BE2C (cell line): ENCODE measurements at places on chromosomes 6 and 20.

DNA sequence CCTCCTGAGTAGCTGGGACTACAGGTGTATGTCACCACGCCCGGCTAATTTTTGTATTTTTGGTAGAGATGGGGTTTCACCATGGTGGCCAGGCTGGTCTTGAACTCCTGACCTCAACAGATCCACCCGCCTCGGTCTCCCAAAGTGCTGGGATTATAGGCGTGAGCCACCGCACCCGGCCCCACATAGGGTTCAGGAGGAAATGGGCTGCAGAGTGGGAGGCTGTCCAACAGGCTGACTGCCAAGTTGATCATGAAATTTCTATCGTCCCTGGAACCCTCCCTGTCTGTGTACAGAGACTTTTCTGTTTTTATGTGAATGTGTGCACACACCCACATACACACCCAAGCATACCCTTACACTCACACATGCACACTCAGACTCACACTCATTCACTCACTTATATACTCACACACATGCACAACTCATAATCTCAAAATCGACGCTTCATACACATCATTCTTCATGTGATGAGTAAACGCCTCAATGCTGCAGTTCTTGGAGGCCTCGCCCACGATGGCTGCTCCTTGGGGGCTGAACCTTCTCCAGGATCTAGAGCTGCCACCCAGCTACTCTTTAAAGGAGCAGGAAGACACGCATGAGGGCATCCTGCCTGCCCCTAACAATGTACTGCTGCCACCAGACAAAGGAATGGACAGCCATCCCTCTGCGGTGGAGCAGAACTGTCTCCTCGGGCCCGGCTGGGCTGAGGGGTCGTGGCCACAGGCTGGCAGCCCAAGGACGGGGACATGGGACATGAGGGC is 35.6 kb downstream of the SUN5 start:
- DNase-seq: no peak

- DNase-seq: no peak
These were observed 94.4 kb upstream of the NAA20 start for GRCh38 chr20:19922716-19923115.

DNA sequence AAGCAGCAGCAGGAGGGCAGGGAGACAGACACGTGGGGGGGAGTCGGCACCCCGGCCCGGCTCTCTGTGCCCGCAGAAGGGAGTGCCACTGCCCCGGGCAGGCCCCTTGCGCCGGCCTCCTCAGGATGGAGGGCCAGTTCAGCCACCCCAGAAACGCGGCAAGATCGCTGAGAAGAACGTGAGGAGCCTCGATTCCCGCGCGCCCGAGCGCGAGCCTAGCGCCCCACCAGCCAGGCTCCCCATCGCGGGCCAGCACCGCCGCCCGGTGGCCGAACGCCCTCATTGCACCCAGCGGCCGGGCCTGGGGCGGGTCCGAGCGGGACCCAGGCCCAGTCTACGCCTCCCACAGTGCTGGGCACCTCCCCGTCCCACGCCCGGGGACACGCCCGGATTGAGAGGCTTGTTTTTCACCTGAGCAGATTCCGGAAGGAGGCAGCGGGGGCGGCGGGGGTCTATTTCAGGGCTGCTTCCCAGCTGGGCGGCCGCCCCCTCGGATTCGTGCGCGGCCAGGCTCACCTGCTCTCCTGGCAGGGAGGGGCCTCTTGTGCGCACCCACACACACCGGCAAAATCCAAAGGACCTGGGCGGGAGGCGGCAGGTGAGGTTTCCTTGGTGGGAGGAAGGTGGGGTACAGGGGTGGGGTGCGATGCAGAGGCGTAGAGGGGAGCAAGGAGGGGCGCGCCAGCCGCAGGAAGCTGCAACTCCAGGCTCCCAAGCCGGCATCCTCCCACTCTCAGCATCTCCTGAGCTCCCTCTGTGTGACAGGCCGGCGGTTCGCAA is 9.0 kb upstream of the GRM4 start:
- DNase-seq: peak; percentile 80

GRCh38 chr20:25220021-25220730 is 24.7 kb downstream of the ENTPD6 start:
- peak; percentile 40 for DNase-seq

GRCh38 chr6:27433714-27434113 is 39.2 kb downstream of the ZNF184 start:
- DNase-seq: no peak

- no peak for DNase-seq
These were observed 26.2 kb downstream of the ZKSCAN8 start for GRCh38 chr6:28167926-28168325.

GRCh38 chr6:75290136-75290945 is 5.7 kb upstream of the TMEM30A start:
- DNase-seq: no peak

DNA sequence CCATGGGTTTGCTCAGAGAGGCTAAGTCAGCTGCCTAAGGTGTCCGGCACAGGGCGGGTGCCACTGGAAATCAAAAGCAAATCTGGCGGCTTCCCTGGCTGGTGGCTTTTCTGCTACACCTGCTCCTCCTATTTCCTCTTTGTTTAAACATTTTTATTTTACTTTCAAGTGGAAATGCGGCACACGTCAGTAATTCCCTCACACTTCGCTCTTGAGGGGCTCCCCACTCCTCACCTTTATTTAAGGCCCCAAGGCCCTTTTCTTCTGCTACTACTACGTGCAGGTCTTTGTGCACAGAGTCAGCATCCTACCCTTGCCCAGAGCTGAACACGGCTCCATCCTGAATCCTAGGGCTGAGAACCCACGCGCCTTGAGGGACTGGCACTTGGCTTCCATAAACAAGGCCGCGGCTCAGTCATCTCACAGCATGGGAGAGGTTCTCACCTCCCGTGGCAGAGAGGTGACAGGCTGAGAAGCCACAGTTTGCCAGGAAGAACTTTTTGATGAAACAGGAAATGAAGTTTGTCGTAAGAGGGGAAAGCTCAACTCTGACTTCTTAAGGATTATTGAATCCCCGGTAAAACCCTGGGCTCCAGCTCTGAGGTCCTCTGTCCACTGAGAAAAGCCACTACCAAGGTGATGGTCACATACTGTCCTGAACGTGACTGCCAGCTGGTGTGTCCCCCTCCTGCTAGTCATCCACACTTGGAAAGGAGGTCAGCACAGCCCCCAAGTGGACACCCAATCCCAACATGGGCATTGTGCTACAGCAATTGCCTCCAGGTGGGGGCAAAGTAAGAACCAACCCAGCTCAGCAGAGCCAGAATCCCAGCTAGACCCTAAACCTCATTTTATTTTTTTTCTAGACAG is 48.0 kb downstream of the NFATC2 start:
- DNase-seq: no peak

DNA sequence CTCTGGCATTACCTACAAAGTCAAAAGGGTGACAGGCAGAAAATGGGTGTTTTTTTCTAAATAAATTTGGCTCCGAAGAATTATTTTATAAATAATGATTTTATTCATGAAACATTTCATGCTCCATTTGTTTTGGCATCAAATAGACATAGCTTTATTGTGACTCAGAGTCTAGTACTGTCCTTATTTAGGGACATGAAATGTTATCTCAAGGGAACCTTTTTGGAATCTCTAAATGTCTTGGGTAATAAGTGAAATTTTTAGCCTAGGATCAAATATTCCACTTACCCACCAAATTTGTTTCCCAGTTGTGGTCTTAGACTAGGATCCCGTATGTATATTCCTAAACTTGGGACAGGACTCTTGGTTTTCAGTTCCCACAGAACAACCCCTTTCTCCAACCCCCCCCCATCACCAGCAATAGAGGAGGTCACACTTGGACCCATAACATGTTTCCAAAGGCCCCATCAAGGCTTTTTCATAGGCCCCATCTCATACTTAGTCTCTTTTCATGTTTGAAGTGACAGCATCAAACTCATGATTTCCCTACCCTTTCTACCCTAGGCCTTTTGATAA is 81.8 kb downstream of the JAG1 start:
- DNase-seq: no peak

GRCh38 chr6:87837876-87838275 is 135.8 kb upstream of the AKIRIN2 start:
- DNase-seq: no peak

DNA sequence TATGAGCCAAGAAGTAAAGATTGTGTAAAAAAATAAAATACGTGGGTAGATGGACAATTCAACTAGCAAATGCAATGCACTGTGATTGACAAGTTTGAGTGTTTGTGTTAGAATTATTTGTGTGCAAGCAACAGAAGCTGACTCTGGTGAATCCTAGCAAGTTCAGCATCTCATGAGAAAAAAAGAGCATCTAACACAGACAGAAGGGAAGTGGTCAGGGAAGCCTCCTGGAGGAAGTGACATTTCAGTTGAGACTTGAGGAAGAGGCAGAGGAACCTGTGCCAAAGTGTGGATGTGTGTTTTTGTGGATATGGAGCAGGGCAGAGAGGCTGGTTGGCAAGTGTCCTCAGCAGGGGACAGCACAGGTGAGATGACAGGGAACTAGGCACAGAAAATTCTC is 248.7 kb downstream of the ZNF217 start:
- no peak for DNase-seq

- no peak for DNase-seq
These were observed 83.3 kb downstream of the SYCP2 start for GRCh38 chr20:59850018-59850641.

DNA sequence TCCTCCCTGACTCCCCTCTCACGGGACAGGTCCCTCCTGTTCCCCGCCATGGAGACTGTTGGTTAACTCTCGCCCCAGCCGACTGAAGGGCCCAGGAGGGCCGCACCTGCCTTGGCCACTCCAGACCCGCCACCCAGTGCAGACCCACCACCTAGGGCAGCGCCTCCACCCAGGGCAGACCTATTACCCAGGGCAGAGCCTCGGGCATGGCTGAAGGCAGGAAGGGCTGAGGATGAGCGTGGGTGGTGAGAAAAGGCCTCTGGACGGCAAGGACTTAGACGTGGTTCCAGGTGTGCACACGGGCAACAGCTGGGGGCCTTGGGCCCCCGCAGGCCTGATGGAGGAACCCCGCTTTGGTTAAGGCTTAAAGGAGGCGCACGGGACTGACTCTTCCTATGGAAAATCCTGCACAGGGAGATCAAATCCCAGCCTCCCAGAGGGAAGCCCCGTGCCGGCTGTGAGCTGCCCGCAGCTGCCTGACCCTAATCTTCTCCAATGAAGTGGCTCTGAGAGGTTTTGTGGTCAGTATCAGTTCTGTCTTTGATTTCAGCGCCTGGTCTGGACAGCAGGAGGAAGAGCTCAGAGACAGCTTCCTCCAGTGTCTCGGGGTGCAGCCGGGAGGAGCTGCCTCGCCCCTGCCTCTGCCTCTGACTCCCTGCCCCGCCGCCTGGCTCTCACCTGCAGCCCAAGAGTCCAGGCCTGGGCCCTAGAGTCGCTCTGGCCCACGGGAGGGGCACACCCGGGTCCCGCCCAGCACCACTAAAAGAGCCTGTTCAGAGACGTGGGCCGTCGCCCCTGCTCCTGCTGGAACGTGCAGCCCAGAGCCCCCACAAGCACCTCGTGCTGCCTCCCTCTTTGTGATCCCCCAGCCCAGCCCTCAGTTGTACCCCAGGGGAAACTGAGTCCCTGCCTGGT is 12.1 kb upstream of the CHRNA4 start:
- no peak for DNase-seq

DNA sequence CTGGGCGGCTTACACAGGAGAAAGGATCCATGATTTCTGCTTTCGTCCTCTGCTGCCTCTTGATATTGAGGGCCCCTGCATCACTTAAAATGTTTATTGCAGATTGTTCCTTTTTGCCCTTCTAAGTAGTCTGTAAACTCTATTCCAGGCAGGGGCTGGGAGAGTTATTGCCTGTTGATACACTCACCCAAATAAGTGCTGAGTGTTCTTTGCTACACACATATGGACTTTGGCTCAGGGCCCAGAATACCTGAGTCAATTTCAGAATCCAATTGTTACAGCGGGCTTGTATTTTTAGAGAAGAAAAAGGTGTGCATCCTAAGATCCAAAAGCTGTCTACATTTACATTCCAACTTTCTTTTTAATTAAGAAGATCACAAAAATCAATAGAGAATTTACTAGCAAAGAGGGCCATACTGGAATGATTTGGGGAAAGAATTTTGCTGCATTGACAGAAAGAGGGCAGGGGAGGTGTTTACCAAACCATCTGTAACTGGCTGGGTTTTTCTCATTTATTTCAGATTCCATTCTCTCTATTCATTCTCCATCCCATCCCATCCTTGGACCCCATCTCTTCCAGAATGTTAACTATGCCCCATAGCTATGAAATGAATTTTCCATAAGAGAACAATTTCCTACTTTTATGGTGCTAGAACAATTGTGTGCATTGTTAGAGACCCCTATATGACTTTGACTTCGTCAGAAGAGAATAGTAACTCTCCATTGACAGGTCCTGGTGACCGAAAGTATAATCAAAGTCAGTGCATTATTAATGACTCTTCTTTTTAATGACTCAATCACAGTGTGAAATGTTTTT is 959.9 kb upstream of the FLRT3 start:
- DNase-seq: no peak

- no peak for DNase-seq
These were observed 280.1 kb upstream of the PLCB4 start for GRCh38 chr20:8788831-8789230.

- DNase-seq: no peak
These were observed 110.5 kb upstream of the SLC2A12 start for GRCh38 chr6:134162932-134163331.

- DNase-seq: no peak
These were observed 39.3 kb upstream of the SCGN start for GRCh38 chr6:25612666-25613065.

- DNase-seq: no peak
These were observed 44.1 kb upstream of the SLC22A1 start for GRCh38 chr6:160077526-160077925.

- DNase-seq: no peak
These were observed 67.7 kb upstream of the ZNFX1 start for GRCh38 chr20:49345524-49345923.

DNA sequence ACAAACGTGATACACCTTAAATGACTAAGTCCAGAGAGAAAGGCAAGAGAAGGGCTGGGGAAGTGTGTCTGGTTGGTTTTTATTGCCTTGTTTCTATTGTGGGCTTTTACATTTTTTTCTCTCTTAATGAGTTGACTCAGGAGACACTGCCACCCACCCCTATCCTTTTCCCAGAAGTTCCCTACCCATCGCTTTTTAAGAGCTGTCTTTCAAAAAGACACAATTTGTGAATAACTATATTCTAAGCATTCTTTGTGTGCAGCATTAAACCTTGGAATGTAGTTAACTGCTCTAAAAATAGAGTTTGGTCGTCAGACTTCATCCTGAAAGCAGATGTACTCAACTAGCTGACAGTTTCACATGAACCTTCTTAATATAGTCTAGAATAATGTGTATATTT is 174.9 kb downstream of the ISM1 start:
- no peak for DNase-seq

DNA sequence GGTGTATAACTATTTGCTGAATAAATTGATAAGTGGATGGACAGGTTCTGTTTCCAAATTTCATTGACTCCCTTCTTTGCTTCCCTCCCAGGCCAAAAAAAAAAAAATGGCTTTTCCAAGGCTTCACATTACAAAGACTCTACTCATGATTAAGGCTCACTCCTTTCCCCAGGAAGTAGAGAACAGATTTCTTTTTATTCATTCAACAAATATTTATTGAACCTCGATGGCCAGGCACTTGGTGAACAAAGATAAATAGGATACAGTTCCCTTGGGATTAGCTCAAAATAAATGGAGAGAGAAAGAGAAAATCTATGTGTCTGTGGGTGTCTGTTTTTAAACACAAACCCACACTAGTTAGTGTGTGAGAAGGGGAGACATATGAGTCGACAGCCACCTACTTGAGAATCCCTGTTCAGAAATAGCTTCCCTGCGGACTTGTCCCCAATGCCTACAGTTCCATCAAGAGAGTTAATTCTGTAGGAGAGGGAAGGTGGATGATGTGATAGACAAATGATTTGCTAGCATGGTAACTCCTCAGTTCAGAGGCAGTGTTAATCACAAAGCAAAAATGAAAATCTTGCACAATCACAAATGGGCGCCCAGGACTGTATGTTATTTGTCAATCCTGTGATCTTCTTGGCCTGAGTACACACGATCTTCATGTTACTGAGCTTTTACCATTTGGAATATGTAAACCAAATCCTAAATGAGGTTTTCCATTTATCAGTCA is 20.3 kb downstream of the TRAF3IP2 start:
- DNase-seq: no peak
